Iris pigment epithelial cell (primary cell): ENCODE measurements at places on chromosomes 13 and 19.
A peak's percentile ranks its signal among the peaks of the same experiment; 100 is the strongest.

- DNase-seq: no peak
These were observed 37.3 kb downstream of the COL4A1 start for GRCh38 chr13:110269509-110270185.

- DNase-seq: peak; percentile 9
These were observed 1.1 kb downstream of the SOX1 start for GRCh38 chr13:112067871-112068539.

GRCh38 chr13:51823863-51824262 is 19.9 kb upstream of the DHRS12 start:
- DNase-seq: no peak

DNA sequence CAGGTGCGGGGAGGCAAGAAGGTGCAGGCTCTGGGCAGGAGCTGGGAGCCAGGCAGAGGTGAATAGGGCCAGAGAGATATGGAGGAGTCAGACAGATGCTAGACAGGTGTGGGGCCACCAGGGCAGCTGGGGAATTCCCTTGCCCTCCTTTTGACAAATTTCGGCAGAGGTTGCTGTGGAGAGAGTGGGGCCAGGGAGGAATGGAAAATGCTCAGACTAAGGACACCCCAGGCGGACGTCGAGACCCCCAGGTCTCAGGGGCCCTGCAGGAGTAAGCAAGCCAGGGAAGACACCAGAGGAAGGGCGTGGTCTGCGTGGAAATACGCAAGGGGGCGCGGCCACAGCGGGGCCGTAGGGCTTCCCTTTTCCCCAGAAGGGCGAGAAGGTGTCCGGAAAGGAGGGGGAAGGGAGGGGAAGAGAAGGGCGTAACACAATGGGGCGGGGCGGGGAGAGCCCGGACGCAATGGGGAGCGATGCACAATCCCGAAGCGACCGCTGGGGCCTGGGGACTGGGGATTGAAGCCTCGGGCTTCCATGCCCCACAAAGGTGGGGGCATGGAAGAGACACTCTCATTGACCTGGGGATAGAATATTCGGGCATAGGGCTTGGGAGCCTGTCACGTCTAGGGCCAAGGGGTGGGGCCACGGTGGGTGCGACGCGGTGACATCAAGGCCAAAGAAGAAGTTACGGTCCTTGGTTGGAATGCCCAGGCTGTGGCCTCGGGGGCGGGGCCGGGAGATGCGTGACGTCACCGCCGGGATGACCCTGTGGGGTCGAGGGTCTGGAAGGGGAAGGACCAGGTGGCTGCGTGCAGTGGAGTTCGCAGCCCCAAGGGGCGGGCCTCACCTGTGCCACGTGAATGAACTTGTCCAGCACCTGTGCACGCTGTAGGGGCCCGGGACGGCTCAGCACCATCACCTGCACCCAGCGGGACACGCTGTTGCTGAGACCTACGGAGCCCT is 8.2 kb downstream of the RASGRP4 start:
- no peak for DNase-seq

GRCh38 chr13:27821566-27821965 is 29.3 kb downstream of the GSX1 start:
- DNase-seq: no peak

DNA sequence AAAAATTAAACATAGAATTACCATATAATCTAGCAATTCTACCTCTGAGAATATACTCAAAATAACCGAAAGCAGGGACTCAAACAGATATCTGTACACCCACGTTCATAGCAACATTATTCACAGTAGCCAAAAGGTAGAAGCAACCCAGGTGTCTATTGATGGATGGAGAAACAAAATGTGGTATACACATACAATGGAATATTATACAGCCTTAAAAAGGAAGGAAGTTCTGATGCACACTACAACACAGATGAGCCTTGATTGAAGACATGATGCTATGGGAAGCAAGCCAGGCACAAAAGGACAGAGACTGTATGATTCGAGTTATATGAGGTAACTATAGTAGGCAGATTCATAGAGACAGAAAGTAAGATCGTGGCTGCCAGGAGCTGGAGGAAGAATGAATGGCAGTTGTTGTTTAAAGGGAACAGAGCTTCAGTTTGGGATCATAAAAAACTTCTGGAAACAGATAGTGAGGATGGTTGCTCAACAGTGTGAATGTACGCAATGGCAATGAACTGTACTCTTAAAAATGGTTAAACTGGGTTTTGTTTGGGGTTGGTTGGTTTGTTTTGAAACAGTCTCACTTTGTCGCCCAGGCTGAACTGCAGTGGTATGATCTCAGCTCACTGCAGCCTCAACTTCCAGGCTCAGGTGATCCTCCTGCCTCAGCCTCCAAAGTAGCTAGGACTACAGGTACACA is 47.5 kb downstream of the ZIC5 start:
- no peak for DNase-seq

GRCh38 chr19:32928806-32929205 is 43.0 kb downstream of the CEP89 start:
- peak; percentile 9 for DNase-seq

DNA sequence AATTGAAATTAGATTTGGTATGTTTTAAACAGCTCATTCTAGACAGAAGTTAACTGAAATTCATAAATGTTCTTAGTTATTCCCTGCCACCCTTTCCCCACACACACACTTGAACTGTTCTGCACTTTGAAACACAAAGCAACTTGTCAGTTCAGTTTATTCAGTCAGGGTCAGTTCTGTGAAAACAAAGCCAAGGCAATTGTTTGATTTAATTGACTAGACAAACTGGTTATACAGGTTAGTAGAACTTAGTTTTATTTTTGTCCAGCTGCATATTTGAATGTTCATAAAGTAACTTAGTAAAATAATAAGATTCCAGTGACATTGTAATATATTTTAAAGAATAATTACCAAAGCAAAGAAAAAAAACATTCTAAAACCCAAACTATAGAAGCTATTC is 98.3 kb upstream of the KLF5 start:
- no peak for DNase-seq

GRCh38 chr19:40592170-40592569 is 9.0 kb upstream of the LTBP4 start:
- peak; percentile 90 for DNase-seq

DNA sequence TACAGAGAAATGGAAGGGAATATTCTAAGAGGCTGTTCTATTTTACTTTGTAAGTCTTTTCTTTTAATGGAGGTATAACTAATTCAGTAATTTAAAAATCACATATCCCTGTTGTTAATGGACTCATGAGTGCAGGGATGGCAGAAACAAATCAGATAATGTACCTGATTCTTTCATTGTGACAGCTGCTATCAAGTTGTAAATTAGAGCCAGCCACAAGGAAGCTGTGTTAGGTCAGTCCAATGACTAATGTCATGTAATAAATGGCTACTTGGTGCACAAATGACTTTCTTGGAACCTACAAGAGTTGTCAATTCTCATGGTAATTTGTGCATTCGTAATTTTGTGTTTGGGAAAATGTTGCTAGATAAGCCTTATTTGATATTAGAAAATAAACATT is 446.4 kb downstream of the DCT start:
- DNase-seq: no peak

GRCh38 chr13:49314344-49314882 is 66.7 kb downstream of the CDADC1 start:
- DNase-seq: peak; percentile 65

DNA sequence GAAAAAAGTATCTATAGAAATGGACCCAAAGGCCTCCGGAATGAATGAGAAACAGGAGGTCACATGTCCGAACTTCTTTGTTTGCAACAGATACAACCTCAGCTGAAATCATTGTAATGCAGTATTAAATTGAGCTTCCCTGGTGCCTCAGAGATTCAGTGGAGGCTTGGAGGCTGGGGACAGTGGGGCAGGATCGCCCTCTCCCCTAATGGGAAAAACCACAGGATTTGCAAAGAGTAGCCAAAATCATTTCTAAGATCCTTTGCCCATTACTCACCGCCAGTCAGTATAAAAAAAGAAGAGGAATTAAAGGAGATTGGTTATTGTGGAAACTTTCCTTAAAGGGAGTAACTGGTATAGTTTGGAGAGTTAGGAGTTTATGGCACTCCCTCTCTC is 30.4 kb upstream of the IRS2 start:
- DNase-seq: peak; percentile 37

DNA sequence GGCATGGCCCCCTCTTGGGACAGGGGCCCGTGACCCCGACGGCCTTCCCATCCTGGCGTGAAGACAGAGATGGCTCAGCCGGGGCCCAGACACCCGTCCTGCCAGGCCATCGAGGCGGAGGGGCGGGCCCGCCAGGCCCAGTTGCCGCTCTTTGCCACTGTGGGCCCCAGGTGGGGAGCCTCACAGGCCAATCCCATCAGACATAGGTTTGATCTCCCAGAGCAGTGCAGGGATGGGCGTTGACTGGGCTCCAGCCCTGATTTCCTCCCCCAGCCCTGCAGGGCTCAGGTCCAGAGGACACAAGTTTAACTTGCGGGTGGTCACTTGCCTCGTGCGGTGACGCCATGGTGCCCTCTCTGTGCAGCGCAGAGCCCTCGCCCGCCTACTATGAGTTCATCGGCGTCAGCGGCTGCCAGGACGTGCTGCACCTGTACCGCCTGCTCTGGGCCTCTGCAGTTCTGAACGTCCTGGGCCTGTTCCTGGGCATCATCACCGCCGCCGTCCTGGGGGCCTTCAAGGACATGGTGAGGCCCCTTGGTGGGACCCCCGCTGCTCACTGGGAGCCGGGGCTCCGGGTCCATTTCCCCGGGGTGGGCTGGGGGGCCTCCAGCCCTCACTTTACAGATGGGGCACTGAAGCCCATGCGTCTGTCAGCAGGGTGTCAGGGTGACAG is 42.4 kb downstream of the TMEM255B start:
- no peak for DNase-seq

GRCh38 chr13:100542826-100543156 is 45.8 kb downstream of the GGACT start:
- peak; percentile 66 for DNase-seq

DNA sequence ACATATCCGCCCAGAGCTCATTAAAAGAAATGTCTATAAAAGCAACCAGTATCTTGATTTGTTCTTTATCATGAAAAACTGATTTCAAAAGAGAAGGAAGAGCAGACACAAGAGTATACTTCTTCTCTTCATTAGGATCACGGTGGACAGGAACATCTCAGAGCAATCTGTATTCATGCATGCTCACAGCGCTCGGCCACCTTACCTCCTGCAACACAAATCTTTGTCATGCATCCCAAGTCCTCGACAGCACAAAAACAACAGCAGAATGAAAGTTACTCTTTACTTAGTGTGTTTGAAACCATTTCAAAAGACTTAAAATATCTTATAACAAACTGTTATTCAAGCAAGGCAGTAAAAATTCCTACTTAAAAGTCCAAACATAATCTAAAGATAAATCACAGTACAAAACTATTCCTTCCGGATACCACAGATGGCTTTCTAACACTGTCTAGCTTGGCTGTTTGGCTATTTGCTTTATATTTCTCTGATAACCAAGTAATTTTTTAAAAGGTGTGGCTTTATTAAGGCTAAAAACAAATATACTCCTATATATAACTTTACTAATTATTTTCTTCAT is 174.5 kb downstream of the TBC1D4 start:
- DNase-seq: peak; percentile 30

GRCh38 chr13:33153421-33154404 is 131.8 kb downstream of the STARD13 start:
- DNase-seq: peak; percentile 80

DNA sequence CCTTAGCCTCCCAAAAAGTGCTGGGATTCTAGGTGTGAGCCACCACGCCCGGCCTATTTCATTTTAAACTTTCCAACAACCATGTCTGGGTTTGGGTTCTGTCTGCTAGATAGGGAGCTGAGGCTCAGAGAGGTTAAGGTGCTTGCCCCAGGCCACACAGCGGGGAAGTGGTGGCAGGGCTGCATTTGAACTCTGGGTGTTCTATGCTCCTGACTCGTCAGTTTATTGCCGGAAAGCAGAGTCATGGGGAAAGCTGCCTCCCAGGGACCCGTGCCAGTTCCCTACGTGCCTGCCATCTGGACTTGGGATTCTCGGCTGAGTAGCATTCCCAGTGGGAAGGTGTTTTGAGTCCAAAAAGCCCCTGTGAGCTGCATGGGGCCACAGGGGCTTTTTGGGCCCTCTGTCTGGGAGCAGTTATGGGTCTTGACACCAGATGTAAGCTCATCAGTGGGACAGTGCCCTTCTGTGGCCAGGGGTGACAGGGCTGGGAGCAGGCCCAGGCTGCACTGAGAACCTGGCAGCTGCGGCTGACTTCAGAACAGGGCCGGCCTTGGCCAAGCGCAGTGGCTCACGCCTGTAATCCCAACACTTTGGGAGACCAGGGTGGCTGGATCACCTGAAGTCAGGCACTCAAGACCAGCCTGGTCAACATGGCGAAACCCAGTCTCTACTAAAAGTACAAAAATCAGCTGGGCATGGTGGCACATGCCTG is 10.9 kb downstream of the RFX1 start:
- no peak for DNase-seq

DNA sequence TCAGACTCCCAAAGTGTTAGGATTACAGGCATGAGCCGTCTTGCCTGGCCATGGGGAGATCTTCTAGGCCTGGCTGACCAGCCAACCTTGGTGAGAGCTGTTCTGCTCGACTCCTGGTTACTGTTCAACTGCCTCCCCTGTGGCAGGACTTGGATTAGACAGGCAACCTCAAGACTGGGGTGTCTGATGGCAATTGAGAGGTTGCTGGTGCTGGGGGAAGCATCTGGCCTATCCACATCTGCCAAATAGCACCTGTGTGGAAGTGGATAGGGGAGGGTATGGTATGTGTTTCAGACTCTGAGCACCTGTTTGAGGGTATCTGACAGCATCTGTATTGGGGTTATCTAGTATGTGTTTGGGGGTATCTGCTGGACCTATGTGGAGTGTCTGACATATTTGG is 44.7 kb downstream of the ARHGEF18 start:
- DNase-seq: no peak

- DNase-seq: peak; percentile 73
These were observed 97.3 kb downstream of the STARD13 start for GRCh38 chr13:33188093-33188882.

DNA sequence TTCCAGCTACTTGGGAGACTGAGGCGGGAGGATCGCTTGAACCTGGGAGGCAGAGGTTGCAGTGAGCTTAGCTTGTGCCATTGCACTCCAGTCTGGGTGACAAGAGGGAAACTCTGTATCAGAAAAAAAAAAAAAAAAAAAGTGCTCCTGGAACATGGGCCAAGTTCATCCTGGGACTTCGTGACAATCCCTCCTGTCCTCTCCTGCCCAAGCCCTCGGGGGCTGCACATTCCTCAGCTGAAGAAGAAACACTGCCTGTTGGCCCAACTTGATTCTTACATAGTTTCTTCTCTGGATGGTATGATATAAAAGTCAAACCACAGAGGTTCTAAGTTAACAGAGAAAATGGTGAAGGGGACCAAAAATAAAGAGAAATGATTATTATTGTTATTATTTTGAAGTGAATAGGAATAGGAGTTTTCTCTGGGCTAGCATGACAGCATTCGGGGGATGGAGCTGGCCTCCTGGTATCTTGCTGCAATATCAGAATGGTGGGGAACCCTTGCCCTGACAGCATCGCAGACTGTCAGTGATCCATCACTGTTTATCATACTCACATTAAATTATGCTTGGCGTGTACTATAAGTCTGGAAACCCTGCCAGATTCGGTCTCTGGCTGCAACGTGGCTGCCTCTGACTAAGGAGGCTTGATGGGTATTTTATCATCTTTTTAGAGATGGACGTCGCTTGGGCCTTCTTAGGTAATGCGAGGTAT is 113.7 kb upstream of the OXGR1 start:
- DNase-seq: peak; percentile 75
